Mucosa of gallbladder (tissue), 1 donor: ENCODE measurements at places on chromosomes 3 and 15. TPM values are rescaled to one million over a fixed set of nuclear protein-coding genes. Genes with fewer than 3 reads are reported as not detected.

GRCh38 chr3:196886144-196886543, 18.4 kb downstream of the SENP5 start:
- DNase-seq: no peak

The AADACL2 gene
- 0.14 TPM for total RNA-seq

The ERICH6 gene
- 0.09 TPM for total RNA-seq

DNA sequence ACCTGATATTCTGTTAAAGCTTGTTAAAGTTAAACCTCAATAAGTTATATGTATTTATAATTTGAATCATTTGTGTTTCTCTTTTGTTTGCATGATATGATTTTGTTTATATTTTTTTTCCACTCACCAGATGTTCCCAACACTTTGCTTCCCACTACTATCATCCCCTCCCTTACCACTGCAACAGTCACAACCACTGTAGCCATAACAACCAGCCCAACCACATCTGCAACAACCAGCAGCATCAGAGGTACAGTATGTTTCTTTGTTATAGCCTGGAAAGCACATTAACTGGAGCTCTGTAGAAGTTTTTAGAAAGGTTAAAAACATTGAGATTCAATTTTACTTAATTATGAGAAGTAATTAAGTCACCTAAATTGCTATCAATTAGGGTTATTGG, 1011.9 kb downstream of the VGLL3 start:
- DNase-seq: no peak

- no peak for DNase-seq
Observed at GRCh38 chr3:115999001-115999585, 375.8 kb downstream of the GAP43 start.

- no peak for DNase-seq
Observed at GRCh38 chr3:111621535-111621934, 26.4 kb upstream of the ZBED2 start.

The ISL2 gene
- total RNA-seq: 0.86 TPM

The RPL35A gene
- 625 TPM for total RNA-seq

- DNase-seq: peak; percentile 28
Observed at GRCh38 chr3:58173669-58174398, 36.9 kb downstream of the DNASE1L3 start.

The EIF4E3 gene
- 22.6 TPM for total RNA-seq

GRCh38 chr15:26504009-26504408, 268.9 kb downstream of the GABRB3 start:
- DNase-seq: no peak
